ENCODE measurements at places on chromosomes 4 and X.

- no peak for DNase-seq
These were observed 33.6 kb downstream of the TBC1D14 start for GRCh38 chr4:6943012-6943884.

DNA sequence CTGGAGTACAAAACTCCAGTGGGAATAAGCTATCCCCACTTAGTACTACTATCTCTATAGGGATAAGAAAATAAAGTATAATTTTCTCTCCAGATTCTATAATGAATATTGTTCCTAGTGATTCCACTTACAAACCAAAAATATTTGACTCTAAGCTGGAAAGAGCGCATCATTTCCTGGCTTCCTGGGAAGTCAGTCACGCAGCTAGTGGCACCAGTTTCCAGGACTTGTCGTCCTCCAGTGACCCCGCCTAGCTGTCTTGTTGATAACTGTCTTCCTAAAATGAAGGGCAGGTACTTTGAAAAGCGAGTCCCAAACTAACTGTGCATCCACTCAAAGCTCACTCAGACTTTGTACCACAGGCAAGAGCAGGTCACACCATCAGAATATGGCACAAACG is 39.3 kb downstream of the LNX1 start:
- no peak for DNase-seq

GRCh38 chrX:85107407-85107806 is 103.7 kb downstream of the APOOL start:
- no peak for DNase-seq

- DNase-seq, result no peak
These were observed 119.0 kb upstream of the UGT8 start for GRCh38 chr4:114479595-114479994.

- DNase-seq, result no peak
These were observed 106.2 kb downstream of the SYTL5 start for GRCh38 chrX:38112566-38112965.

DNA sequence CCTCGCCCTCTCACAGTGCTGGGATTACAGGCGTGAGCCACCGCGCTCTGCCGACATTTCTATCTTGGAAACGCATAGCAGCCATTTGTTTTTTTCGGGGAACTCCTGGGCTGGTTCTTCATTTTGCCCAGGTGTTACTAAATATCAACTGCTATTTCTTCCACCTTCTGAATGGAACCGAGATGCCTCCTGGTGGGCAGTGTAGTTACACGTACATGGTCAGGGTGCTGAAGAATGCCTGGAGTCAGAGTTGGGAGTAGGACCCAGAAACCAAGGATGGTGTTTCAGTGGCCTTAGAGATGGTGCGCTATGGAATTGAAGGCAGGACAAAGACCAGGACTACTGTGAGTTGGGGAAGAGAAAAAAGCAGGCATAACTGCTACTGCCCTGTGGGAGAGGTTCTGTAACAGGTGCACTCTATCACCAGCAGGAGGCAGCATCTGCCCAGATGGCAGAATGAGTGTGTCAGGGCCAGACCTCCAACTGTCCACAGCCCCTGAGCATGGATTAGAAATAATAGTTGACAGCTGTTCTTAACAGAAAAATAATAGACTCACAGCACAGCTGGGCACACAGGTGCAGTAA is 81.7 kb downstream of the ZC4H2 start:
- DNase-seq, result no peak

GRCh38 chr4:168099195-168099594 is 6.9 kb downstream of the ANXA10 start:
- no peak for DNase-seq

GRCh38 chrX:129116676-129117470 is 406.4 kb downstream of the SMARCA1 start:
- no peak for DNase-seq

- DNase-seq, result no peak
These were observed 13.4 kb downstream of the DHRSX start for GRCh38 chrX:2487366-2487765.

DNA sequence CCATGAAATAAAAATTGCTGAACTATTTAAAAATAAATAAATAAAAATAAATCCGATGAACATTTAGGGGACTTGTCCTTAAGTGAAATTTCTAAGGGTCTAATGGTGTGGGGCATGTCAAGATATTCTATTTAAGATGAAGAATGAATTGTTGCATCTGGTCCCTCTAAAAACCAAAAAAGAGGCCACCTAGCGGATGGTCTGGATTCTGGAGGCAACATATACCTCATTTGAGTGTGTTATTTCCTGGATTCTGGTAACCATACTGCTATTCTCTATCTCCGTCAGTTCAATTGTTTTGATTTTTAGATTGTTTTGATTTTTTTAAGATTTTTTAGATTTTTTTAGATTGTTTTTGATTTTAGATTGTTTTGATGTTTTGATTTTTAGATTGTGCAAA is 28.3 kb downstream of the AGTR2 start:
- no peak for DNase-seq

DNA sequence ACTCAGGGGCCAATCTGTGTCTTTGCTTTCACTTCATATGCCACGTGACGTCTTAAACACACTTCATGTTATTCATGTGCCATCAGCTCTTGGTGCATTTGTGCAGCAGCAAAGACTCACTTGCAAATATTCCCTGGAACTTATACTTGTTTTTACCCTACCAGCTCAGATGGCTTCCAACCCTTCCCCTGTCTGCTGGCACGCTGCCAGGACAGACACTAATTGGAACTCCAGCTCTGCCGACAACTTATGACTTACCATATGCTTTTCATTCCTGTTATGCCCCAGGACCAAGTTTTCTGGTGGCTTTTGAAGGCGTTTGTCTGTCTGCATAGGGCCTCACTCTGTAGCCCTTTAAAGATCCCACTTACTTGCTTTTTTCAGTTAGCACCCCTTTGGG is 261.7 kb upstream of the GNPDA2 start:
- DNase-seq, result no peak

- DNase-seq, result no peak
These were observed 345.0 kb downstream of the FBXW7 start for GRCh38 chr4:152190907-152191306.

DNA sequence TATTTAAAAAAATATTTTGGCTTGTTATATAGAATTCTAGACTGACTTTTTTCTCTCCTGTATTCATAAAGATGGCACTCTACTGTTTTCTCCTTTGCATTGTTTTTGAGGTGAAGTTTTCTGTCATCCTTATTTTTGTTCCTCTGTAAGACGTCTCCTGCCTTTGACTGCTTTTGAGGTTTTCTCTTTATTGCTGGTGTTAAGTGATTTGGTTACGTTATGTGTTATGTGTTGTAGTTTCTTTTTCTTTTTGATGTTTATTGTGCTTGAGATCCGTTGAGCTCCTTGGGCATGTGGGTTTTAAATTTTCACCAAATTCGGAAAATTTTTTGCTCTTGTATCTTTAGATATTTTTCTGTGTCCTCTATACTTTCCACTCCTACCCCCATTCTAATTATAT is 50.0 kb downstream of the KDM6A start:
- DNase-seq, result no peak

DNA sequence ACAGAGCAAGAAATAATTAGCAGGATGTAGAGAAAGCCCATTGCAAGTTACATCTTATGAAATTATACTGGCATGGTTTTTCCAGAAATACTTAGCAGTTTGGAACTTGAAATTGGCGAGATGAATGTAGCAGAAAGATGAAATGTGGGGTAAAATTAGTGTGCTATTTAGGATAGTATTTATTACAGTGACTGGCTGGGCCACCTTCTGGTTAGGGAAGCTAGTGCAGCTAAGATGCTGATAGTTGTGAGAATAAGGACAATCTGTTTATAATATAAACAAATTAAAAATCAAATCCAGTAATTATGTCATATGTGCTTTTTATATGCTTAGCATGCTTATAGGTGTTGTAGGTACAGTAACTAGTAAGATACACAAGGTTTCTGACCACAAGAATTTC is 74.8 kb downstream of the IL15 start:
- no peak for DNase-seq

DNA sequence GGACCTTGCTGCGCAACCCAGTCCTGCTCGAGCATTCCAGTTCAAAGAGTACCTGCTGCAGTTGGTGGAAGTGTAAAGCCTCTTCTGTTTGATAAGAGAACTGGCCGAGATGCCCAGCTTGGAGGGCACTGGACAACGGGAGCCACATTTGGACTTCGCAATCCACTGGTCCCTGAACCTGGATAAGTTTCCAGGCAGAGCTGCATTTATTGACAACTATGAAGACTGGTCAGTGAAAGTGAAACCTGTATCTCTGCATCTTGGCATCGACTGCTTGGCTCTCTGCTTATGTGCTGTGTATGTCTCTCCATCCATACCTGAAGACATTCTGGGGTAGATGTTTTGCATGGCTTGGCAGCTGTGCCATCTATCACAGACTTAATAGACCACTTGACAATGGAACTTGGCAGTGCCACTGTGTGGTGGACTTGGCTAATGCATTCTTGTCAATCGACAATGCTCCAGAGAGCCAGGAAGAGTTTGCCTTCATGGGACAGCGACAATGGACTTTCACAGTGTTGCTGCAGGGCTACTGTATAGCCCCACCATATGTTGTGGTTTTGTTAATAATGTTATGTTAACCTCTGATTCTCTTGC is 43.5 kb upstream of the ZBTB33 start:
- DNase-seq, result no peak

GRCh38 chr4:139574641-139575040 is 18.6 kb upstream of the SETD7 start:
- DNase-seq, result no peak

- DNase-seq, result no peak
These were observed 355 bp downstream of the SCML1 start for GRCh38 chrX:17737710-17737985.

DNA sequence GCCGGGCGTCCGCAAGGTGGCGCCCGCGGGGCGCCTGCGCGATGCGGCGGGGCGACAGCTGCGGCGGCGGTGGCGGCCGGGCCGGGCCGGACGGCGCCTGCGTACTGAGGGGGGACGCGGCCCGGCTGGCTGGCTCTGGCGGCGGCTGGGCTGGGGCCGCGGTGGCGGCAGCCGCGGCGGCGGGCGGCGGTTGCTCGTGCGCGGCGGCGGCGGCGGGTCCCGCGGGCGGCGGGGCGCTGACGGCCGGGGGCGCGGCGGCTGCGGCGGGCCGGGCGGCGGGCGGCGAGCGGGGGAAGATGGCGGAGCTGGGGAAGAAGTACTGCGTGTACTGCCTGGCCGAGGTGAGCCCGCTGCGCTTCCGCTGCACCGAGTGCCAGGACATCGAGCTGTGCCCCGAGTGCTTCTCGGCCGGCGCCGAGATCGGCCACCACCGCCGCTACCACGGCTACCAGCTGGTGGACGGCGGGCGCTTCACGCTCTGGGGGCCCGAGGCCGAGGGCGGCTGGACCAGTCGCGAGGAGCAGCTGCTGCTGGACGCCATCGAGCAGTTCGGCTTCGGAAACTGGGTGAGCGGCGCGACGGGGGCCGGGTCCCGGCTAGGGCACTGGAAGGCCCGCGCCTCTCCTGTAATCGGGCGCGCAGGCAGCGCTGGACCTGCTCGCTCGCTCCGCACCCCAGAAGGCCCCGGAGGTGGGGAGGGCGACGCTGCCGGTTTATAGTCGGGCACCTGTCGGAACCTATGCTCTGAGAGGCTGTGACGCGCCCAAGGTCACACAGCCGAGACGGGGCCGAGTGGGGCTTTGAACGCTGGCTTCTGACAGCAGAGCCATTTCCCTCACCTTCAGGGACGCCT is at the start of gene TADA2B:
TADA2B (plus strand) TSS at position 89 of the 853 bp plus-strand sequence; CDS start at position 297, 208 bp downstream.
- DNase-seq, result no peak

DNA sequence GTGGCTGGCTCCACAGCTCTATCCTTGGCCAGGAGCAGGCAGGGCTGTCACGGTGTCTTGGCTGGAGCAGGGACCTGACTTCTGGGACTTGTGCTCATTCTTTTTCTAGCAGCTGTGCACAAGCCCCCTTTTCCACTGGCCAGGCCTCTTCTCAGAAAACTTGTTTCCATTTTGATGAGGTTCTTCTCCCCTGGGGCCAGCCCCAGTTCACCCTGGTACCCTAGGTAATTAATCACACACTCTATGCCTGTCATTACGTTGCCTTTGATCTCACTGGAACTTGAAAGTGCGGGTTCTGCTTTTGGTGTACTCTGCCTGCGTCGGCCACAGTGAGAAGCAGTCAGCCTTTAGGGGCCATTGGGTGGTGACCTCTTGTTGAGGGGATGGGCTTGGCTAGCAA is 26.6 kb downstream of the DRD5 start:
- no peak for DNase-seq

Measured in frontal cortex (tissue), 4 donors.